ENCODE measurements at places on chromosomes 6 and 20.

- no peak for DNase-seq
Measured at GRCh38 chr6:159617444-159617843, 75.6 kb downstream of the SOD2 start.

DNA sequence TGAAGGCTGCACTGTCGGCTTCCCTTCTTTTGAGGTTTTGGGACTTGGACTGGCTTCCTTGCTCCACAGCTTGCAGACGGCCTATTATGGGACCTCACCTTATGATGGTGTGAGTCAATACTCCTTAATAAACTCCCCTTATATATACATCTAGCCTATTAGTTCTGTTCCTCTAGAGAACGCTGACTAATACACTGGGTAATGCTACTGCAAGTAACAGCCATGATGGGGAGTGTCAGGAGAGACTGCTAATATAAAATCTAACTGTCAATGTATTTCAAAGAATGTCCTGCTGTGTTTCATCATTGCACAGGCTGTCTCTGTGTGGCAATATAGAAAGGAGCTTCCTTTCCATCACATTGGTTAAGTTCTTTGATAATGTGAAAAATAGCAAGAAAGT lies 57.7 kb upstream of the UST start:
- no peak for DNase-seq

- no peak for DNase-seq
Measured at GRCh38 chr6:150603176-150603575, 3.5 kb downstream of the PLEKHG1 start.

- no peak for DNase-seq
Measured at GRCh38 chr6:79250107-79250514, 15.6 kb upstream of the HMGN3 start.

Data from HAP-1 (cell line).